ENCODE measurements at places on chromosomes 7 and 10.

- H3K4me3 ChIP-seq = no peak overlapping the region
- H3K27ac ChIP-seq = no peak overlapping the region
- no peaks in the 10 kb centered on the region for H3K4me1 ChIP-seq
- H3K27me3 ChIP-seq = no peaks in the 10 kb centered on the region
- no peak for DNase-seq
These were observed 404.6 kb upstream of the KCND2 start for GRCh38 chr7:119868387-119868786.

DNA sequence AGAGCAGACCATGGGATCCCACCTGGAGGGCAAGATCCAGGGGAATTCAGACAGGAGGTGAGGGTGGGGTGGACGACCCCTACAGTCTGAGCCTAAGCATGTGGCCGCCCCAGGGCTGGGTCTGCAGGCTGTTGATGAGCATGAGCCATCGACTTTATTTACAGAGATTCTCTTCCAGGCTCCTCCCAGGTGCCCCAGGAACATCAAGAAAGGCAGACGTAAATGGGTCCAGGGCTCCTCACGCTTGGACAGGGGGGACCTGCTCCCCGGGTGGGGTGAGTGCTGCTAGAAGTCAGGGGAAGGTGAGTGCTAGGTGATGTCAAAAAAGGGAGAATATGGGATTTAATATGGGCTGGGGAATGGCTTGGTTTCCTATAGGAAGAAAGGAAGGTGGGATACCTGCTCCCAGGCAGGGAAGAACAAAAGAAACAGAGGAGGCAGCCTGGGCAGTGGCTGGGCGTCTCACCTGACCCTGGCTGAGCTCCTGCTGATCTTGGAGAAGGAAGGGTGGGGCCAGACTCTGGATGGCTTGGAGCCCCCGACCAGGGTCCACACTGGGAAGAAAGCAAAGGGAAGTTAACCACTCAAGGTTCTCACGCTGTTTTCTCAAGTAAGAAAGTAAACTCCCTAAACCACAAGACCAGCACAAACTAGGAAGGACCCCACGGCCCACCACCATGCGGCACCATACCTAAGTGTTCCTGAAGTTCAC is 162.1 kb upstream of the SHH start:
- H3K27ac ChIP-seq = no peak overlapping the region
- H3K36me3 ChIP-seq = no peaks in the 10 kb centered on the region
- no peak for DNase-seq

GRCh38 chr7:25812086-25812850 is 339.7 kb upstream of the NFE2L3 start:
- no peak overlapping the region for H3K27ac ChIP-seq
- H3K4me1 ChIP-seq = no peaks in the 10 kb centered on the region
- no peak for DNase-seq
- no peaks in the 10 kb centered on the region for H3K36me3 ChIP-seq

DNA sequence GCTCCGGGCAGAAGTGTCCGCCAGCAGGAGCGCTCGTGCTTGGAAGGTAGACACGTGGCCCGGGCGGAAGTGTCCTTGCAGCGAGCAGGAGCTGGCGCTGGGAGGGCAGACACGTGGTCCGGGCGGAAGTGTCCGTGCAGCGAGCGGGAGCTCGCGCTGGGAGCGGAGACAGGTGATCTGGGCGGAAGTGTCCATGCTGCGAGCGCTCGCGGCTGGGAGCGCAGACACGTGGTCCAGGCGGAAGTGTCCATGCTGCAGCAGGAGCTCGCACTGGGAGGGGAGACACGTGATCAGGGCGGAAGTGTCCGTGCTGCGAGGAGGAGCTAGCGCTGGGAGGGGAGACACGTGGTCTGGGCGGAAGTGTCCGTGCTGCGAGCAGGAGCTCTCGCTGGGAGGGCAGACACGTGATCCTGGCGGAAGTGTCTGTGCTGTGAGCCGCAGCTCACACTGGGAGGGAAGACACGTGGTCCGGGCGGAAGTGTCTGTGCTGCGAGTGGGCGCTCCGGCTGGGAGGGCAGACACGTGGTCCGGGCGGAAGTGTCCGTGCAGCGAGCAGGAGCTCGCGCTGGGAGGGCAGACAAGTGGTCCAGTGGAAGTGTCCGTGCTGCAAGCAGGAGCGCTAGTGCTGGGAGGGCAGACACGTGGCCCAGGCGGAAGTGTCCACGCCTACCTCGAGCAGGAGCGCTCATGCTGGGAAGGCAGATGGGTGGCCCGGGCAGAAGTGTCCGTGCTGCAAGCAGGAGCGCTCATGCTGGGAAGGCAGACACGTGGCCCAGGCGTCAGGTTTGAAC is 41.1 kb upstream of the PRKAR1B start:
- H3K27ac ChIP-seq = no peak overlapping the region
- DNase-seq = no peak
- peaks cover 22% of the 10 kb centered on the region for H3K36me3 ChIP-seq
- no peaks in the 10 kb centered on the region for H3K4me1 ChIP-seq
- H3K4me3 ChIP-seq = no peak overlapping the region
- H3K27me3 ChIP-seq = no peaks in the 10 kb centered on the region

GRCh38 chr7:69177461-69177861 is 420.8 kb upstream of the AUTS2 start:
- H3K27me3 ChIP-seq = no peaks in the 10 kb centered on the region
- H3K4me1 ChIP-seq = no peaks in the 10 kb centered on the region
- H3K36me3 ChIP-seq = no peaks in the 10 kb centered on the region
- no peak overlapping the region for H3K4me3 ChIP-seq
- H3K27ac ChIP-seq = no peak overlapping the region
- no peak for DNase-seq

DNA sequence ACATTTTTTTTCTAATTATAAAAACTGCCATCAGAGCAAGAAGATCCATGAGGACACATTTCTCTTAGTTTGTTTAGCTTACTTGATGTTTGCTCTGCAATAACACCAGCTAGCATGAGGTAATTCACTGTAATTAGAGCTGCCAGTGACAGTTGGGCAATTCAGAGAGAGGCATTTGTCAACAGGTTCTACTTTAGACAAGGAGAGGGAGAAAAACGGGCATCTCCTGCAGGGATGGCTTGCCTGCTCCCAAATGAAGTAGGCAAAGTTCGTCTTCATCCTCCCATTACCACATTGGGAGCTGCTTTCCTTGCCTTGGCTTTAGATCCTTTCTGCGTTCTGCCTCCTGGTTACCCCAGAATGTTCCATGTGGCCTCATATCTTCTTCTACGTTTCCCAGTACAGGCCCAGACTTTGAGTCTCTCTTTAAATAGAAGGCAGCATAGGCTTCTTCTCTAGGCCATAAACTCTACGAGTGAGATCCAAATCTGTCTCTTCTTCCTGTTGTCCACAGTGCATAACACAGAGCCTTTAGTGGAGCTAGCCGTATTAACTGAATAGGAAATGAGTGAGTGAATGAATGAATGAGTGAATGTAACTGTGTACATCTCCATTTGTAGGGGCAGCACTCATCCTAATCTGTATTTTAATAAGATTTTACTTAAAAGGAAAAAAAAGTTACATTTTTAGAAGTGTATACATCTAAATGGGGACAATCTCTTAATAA is 21.2 kb downstream of the ASB15 start:
- no peak overlapping the region for H3K4me3 ChIP-seq
- H3K4me1 ChIP-seq = no peaks in the 10 kb centered on the region
- no peak overlapping the region for H3K27ac ChIP-seq
- no peak for DNase-seq
- H3K36me3 ChIP-seq = no peaks in the 10 kb centered on the region

GRCh38 chr7:14228341-14228740 is 238.9 kb upstream of the ETV1 start:
- no peak overlapping the region for H3K27ac ChIP-seq
- DNase-seq = no peak
- no peaks in the 10 kb centered on the region for H3K4me1 ChIP-seq
- H3K27me3 ChIP-seq = no peaks in the 10 kb centered on the region

GRCh38 chr7:4682621-4683042 is 537 bp downstream of the FOXK1 start:
- peaks cover 6% of the 10 kb centered on the region for H3K36me3 ChIP-seq
- H3K4me3 ChIP-seq = peak overlapping the region; percentile 92
- peak; percentile 18 for DNase-seq
- no peaks in the 10 kb centered on the region for H3K27me3 ChIP-seq

DNA sequence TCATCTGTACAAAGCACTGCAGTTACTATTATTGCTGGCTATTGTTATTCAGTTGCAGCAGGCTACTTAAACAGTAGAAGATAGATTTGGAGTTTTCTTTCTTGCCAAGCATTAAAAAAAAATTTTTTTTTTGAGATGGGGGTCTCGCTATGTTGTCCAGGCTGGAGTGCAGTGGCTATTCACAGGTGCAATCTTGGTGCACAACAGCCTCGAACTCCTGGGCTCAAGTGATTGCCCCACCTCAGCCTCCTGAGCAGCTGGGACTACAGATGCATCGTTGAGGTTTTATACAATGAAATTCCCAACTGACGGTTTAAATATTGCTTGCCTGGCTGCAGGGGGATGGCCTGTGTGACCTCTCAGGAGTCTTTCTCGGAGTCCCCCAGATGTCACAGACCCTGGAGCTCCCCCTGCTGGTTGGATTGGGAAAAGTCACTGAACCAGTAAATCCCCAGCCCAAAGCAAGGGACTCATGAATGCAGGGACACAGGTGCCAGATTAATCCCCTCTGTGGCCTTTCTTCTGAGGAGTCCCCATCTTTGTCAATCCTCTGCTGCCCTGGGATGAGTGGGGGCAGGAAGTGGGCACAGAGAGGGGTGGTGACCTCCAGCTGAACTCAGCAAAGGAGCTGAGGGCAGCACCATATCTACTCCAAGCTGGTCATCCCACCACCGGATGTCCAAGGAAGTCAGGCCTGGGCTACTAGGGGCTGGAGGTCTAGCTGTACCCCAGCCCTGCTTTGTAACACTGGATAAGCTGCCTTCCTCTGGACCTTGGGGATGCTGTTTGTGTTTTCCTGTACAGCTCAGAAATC is 149.6 kb downstream of the C10orf105 start:
- no peaks in the 10 kb centered on the region for H3K27me3 ChIP-seq
- DNase-seq = peak; percentile 52
- no peak overlapping the region for H3K4me3 ChIP-seq
- H3K27ac ChIP-seq = no peak overlapping the region

- no peak overlapping the region for H3K27ac ChIP-seq
- no peak overlapping the region for H3K4me3 ChIP-seq
- no peak for DNase-seq
- no peaks in the 10 kb centered on the region for H3K36me3 ChIP-seq
These were observed 118.2 kb downstream of the ST7 start for GRCh38 chr7:117071551-117071950.

DNA sequence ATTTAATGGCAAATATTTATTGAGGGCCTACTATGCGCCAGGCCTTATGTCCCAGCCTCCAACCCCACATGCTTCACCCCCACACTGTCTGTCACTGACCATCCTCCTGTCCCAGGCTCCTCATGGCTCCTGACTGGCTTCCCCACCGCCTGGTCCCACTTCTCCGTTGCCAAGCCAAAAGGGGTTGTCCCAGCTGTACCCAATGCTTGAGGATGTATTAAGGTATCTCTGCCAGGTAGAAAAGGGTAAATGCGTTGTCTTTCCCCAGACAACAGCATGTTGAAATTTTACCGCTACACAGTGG is 168.8 kb upstream of the FRMD4A start:
- H3K27me3 ChIP-seq = no peaks in the 10 kb centered on the region
- no peak overlapping the region for H3K4me3 ChIP-seq
- no peaks in the 10 kb centered on the region for H3K36me3 ChIP-seq
- H3K27ac ChIP-seq = no peak overlapping the region
- no peak for DNase-seq

GRCh38 chr7:115476671-115477181 is 553.8 kb downstream of the TFEC start:
- H3K27me3 ChIP-seq = peaks cover 13% of the 10 kb centered on the region
- H3K4me3 ChIP-seq = peak overlapping the region; percentile 62
- H3K36me3 ChIP-seq = no peaks in the 10 kb centered on the region
